ENCODE measurements at places on chromosomes 16 and 17.
A peak's percentile ranks its signal among the peaks of the same experiment; 100 is the strongest.

GRCh38 chr16:2675714-2676113 is 6.6 kb upstream of the KCTD5 start:
- DNase-seq = no peak

DNA sequence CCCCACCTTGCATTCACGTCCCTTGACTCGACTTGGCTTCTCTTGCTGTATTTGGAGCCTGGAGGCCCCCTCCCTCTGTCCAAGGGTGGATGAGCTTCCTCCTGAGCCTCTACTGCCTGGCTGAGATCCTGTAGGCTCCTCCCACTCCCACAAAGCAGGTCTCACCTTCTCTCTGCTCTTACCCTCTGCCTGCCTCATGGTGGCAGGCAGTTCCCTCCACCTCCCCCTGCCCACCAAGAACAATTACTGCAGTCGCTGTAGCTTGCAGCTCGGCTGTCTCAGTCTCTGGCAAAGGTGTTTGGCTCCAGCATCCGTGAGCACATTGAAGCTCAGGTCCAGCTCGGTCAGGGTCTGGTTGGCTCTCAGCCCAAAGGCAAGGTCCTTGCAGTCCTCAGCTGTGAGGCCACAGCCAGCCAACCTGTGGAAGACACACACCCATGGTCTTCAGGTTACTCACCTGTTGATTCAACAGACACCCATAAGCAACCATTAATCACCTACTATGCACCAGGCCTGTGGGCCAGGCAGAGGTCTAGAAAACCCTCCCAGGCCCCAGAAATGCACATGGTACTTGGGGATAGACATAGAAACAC is 42.6 kb downstream of the NLRP1 start:
- no peak for DNase-seq

DNA sequence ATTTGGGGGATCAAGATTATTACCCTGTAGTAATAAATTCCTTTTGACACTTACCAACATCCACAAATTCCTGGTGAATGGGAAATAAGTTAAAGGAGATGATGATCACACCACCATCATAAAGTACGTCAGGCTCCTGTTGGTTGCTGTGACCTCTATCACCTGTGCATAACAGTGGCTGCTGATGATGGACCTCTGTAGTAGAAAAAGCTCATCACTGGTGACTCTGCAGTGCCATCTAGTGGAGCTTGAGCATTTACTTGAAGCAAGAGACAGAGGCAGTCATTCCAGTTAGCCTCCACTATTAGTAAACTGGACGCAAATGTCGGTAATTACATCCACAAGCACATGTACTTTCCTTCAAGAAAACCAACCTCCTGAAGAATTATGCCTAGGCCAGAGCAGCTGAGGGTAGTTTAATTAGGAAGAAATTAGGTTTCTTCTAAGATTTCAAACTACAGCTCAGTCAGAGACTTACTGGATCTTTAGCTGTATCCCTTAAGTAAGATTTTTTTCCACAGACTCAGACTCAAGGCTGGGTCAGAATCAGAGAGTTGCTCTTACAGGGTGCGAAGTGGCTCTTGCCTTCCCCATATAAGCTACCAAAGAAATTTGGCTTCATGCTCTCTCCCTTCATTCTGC is 39.3 kb downstream of the CYB561 start:
- DNase-seq = peak; percentile 32

DNA sequence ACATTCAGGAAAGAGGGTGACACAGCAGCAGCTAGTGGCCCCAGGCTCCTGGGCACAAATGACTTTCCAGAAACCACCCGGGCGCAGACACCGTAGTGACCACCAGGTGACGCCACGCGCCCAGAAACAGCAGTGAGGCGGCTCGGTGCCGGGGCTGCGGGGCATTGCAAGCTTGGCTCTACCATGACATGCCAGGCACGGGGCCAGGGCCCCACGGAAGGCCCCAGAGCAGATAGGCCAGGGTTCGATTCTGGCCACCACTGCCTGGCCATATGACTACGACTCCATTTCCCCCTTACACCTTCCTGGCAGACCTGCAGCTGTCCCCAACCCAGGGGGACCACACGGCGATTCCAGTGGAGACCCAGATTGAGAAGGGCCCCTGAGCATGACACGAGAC is 6.7 kb downstream of the RHBDF1 start:
- no peak for DNase-seq

DNA sequence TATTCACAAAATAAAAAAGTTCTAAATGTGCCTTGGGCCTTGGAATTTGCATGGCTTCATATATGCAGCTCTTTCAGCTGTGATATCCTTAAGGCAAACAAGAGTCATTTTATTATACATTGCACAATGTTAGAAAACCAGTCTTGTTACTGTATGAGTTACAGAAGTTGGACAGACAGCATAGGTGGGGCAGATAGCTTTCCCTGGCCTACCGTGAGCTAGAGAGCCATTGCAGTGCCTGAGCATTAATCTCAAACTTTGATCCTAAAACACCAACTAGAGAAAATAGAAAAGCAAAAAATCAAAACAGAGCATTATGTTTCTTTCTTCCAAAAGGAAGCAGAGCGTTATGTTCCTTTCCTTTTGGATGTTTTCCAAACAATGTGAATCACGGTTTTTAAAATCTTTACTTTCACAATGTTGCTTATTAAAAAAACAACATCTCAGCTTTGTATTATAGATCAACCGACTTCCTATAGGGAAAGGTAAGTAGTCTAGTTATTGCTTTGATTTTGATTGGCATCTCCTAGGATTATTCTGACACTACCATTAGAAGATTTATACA is 32.2 kb downstream of the ARHGAP44 start:
- no peak for DNase-seq

DNA sequence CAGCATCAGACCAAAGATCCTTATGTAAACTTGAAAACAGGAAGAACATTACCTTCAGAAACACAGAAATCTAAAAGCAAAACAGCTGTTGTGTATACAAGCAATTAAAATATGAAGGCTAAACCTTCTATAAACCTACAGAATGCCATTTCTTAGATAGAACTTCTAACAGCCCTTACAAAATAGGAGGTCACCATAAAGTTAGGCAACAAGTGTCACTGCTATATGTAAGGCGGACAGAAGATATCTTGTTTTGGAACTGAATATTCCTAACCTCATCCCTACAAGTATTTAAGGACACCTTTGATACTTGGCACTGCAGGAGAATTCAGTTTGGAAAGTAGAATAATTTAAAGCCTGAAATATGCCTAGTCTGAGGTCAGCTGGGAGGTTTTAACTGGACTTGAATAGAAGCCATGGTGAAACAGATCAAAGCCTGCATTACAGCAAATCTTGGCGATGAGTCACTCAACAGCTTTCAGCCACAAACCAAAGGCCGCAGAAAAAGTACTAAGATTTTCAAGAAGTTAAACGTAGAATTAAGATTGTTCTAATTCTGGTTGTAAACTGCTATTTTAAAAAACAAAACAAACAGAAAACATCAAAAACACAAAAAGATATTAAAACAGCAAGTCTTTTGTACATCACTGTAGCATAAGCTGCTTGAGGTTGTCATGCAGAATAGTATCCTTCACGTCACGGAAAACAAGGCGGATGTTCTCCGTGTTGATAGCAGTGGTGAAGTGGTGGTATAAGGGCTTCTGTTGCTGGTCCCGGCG is 42.7 kb downstream of the GNA13 start:
- no peak for DNase-seq

- DNase-seq = no peak
These were observed 39.7 kb downstream of the USP10 start for GRCh38 chr16:84739349-84740124.

DNA sequence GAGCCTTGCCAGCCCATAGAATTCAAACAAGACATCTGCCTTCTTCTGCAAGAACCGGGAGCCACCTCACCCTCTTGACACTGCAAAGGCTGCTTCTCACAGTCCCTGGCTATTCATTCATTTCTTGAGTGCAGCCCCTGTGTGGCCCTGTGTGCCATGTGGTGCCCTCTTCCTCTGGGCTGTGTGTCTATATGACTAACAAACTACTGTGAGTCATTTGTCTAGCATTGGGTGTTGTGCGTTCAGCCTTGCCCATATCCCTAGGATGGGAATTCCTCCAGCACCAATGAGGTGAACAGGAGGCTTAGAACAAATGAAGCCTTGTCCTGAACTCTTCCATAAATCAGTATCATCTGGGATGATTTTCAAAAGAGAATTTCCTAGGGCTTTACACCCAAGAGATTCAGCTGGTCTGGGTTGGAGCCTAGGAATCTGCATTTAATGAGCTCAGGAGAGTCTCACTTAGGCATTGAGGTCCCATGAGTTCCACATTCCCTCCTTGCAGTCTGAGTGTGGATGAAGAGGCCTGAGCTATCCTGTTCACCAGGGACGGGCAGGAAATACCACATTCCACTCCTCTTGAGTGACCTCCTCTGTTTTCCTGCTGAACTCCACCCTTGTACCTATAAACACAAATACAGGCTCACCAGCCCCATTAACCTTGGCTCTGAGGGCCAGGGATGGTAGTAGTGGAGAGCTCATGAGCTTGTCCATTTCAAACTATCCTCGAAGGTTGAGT is 308.7 kb upstream of the N4BP1 start:
- DNase-seq = no peak

GRCh38 chr17:9814337-9814945 is 7.4 kb downstream of the GSG1L2 start:
- no peak for DNase-seq

DNA sequence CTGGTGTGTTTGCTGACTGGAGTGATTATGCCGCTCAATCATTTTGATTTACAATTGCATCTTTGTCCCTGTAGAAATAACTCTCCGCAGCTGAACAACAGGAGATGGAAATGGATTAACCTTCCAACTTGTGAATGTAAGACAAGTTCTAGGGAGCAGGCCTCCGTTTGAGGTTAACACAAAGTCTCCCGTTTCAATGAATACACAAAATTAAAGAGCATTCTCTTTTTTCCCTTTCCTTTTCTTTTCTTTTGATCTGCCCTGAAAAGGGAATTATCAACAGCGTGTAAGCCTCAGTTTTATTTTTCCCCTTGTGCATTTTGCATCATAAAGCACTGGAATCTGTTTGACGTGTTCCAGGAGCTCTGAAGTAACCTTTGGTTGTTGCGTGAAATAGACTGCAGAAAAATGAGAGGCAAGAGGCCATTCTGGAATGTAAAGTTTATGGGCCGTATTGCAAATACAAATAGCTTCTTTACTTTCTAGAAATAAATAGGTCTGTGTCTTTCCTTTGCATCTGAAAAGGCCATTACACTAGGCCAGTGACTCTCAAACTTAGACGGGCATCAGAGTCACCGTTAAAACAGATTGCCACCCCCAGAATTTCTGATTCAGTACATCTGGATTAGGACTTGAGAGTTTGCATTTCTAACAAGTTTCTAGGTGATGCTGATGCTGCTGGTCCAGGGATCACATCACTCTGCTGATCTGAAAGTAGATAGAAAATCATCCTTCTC is 164.7 kb downstream of the ZNF18 start:
- no peak for DNase-seq

GRCh38 chr17:38797158-38797490 is 2.2 kb downstream of the PIP4K2B start:
- DNase-seq = no peak

GRCh38 chr17:80947200-80947940 is 44.3 kb upstream of the CHMP6 start:
- DNase-seq = no peak

DNA sequence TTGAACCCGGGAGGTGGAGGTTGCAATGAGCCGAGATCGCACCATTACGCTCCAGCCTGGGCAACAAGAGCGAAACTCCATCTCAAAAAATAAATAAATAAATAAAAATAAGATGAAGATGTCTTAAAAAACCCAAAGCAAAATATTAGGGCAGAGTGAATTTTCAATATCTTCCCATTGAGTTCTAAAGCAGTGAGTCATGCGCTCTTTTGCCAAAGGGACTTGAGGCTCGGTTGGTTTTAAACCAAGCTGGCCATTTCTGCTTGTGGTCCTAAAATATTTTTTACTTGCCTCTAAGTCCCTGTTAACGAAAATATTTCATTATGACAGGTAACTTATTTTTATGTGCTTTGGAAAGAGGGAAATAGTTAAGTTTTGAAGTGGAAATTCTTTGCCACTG is 4.7 kb downstream of the PAFAH1B1 start:
- DNase-seq = no peak

DNA sequence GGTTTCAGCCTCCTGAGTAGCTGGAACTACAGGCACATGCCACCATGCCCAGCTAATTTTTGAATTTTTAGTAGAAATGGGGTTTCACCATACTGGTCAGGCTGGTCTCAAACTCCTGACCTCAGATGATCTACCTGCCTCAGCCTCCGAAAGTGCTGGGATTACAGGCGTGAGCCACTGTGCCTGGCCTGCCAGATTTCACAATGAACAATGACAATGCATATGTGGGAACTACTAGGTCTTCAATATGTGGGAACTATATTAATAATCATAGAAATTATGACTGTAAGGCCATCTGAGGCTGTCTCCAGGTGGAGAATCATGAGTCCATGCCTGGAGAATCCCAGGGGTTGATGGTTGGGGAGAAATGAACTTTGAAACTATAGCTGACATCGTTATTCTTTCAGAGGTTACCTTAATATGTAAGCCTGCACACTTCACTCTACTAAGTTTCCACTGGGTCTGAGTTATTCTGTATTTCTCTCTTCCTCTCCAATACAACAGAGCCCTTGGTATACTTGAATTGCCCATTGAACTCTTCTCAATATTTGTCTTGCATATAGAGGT is 7.2 kb upstream of the DRC7 start:
- no peak for DNase-seq

DNA sequence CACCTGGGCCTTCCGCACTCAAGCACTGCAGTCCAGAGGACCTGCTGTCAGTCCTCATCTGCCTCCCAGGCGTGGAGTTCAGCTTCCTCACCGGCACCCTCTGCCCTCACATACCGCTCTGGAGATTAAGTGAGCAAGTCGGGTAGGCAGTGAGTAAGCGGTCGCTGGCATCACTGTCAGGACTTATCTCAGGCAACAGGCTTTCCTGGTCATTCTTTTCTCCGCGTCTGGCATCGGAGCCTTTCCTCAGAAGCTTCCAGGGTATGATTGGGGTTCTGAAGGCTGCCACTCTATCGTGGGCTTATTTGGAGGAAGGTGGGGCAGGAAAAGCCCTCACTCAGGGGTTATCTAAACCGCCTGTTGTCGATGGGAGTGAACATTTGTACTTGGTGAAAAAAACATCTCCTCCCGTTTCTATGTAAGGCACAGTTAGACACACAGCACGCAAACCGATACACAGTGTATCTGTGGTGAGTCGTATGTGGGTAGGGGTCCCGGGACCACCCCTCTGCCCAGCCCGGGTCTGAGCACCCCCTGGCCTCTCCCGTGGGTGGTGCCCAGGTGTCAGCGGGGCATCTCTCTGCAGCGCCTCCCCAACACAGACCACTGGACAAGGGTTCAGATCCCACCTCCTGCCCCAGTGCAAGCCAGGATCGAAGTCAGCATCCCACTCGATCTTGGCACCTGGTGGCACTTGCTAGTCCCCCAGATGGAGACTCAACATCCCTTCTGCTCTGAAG is 92.5 kb upstream of the PLCG2 start:
- DNase-seq = no peak

GRCh38 chr17:61337290-61337689 is 62.4 kb upstream of the TBX2 start:
- no peak for DNase-seq

DNA sequence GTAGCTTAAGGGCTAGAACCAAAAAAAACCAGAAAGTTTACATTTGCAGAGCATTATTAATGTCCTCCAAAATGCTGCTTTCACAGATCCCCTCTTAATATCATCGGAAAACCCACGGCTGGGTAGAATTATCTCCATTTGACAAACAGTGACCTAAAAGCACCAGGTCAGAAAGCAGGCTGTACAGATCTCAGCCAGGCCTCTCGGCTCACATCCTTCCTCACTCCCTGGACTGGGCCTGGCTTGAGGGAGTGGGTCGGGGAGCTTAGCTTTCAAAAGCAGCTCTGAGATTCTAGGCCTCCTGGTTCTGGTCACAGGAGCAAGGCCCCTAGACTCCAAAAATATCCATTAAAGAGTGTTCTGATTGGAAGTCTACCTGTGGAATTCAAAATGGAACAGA is 9.1 kb upstream of the SLC12A3 start:
- DNase-seq = no peak
